ENCODE measurements at places on chromosomes 7 and 10.

- DNase-seq: no peak
Observed at GRCh38 chr10:113528876-113529275, 24.0 kb upstream of the HABP2 start.

- no peak for DNase-seq
Observed at GRCh38 chr7:12633582-12633981, 53.9 kb upstream of the ARL4A start.

DNA sequence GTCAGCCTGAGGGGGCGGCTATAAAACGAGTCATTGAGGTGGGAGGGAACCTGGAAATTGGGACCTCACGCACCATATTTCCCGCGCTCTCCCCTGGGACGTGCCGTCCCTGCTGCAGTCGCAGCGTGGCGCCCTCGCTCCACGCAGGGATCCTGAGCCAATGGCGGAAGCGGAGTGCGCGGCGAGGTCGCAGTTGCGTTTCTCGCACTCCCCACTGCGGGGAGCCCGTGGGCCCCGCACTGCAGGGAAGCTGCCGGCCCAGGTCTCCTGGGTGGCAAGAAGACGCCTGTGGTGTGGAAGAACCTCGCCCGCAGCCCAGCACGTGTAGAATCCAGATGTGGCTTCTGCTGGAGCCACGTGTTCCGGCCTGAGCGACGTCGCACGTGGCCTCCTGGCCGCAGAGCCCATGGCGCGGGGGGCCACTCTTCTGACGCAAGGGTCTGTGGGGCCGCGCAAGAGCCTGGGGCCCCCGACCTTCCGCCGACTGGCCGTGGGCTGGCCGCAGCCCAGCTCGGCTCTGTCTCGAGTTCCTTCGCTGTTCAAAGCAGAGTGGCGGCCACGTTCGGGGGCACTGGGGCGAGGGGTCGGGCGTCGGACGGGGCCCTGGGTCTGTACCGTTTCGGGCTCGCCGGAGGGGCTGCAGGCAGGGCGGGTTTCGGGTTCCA, 26.4 kb downstream of the HIF1AN start:
- peak; percentile 39 for DNase-seq

- DNase-seq: peak; percentile 96
Observed at GRCh38 chr7:100489824-100490223, 6.1 kb downstream of the NYAP1 start.

DNA sequence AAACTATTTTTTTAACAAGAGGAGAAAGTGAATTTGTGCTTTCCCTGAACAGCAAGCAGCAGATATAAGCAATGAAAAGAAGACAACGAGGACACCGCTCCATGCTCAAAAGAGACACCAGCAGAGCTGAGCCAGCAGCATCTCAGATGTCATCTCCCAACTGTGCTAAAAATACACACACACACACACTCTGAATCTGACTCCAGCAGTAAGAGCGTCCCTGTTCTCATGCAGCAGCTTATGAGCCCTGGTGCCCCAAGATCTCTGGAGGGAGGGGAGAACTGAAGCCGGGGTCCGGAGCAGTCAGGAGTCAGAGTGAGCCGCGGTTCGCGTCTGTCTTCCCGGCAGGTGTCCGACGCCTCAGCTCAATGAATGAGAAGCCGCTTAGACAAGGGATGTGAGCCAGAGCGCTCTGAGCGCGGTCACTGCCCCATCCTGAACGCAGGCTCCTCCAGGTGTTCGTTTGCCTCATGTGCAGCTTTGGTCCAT, 49.2 kb downstream of the SVIL start:
- DNase-seq: no peak

GRCh38 chr10:6202098-6202683, 541 bp upstream of the PFKFB3 start:
- no peak for DNase-seq

DNA sequence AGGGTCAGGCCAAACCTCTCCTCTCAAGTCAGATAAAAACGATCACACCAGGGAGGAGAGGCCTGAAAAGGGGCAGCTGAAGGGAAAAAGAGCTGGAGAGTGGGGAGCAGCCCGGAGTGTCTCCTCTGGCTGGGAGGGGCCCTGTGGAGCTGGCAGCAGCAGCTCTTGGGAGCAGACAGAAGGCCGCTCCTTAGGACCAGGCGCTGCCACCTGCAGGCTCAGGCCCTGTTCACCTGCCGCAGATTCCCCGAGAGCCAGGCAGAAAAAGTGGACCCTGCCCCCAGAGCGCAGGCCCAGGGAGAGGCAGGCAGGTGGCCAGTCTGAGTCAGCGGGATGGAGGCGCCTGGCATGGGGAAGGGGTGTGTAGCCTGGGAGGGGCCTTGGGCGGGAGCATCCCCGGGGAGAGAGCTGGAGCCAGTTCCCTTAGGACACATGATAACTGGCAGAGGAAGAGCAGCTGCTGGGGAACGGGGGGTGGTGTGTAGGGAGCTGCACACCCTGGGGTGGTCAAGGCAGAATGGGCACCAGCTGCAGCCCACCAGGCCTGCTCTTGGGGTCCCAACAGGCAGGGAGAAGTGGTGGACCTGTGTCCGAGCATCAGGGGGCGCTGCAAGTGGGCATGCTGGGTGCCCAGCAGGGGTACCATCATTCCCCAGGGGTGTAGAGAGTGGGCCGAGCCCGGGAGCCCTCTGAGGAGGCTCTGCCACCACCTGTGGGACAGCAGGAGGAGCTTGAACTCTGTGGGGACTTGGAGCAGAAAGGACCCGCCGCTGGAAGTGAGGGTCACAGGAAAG, 177.2 kb upstream of the RHEB start:
- no peak for DNase-seq

DNA sequence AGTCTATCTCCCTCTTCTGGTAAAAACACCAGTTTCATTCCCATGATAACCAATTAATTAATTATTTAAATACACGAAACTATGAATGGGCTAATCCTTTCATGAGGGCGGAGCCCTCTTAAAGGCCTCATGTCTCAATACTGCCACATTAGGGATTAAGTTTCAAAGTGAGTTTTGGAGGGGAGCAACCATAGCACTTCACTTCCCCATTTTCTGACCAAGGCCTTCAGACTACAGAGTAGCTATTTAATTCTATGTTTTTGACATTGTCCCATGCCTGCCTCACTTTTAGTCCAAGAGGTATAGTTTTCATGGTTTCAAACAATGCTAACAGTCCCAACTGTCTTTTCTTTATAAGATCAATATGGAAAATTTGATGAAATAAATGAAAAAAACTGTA, 618.6 kb downstream of the ZWINT start:
- no peak for DNase-seq

DNA sequence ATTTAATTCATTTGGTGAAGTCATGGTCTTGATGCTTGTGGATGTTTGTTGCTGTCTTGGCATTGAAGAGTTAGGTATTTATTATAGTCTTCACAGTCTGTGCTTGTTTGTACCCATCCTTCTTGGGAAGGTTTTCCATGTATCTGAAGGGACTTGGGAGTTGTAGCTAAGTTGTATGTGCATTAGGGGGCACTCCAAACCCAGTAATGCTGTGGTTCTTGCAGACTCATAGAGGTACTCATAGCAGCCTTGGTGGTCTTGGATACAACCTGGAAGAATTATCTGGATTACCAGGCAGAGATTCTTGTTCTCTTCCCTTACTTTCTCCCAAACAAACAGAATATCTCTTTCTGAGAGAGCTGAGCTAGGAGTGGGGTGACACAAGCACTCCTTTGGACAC, 93.2 kb downstream of the ADCYAP1R1 start:
- no peak for DNase-seq

DNA sequence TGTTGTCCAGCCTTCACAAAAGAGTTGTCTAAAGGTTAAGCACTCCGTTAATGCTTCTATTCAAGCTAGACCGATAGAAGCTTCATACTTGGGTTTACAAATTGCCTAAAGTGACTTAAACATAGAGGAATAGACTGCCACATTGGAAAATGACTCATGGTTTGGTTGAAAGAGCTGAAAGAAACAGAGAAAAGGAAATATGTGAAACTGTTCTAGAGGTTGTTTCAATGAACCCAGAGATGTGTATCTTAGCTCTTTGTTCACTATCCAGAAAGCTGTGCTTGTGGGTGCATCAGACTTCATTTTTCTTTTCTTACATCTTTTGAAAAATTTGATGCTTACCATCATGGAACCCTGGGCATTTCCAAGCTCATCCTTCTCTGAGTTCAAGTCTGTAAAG, 736.2 kb downstream of the INHBA start:
- no peak for DNase-seq

DNA sequence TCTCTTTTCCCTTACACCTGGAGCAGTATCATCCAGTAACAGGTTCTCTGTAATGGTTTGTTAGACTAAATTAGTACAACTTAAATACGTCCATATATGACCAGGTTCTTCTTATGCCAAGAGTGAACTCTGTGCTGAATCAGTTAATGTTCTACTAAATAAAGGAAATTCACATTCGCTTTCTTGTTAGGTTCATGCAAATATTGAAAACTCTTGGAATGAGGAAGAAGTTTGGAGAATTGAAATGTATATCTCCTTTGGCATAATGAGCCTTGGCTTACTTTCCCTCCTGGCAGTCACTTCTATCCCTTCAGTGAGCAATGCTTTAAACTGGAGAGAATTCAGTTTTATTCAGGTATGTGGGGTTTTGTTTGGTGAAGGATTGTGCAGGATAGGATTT, 15.3 kb upstream of the CFAP69 start:
- no peak for DNase-seq

DNA sequence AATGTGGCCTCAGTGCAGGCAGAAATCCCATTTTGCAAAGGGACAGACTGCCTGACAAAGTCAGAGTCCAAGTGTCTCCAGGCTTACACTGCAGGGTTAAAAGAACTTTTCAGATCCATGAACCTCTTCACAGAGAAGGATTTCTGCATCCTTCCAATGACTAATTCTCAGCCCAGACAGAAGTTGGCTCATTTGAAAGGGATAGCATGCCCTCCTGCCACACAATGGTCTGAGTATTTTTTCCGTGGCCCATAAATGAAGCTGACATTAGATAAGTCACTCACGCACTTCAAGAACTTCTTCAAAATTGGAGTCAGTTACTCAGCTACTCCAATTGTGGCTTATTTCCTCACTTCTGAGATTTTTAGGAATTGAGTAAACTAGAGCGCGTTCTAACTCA, 170.2 kb downstream of the PLXNA4 start:
- no peak for DNase-seq

- DNase-seq: no peak
Observed at GRCh38 chr7:41540601-41541000, 162.3 kb downstream of the INHBA start.

DNA sequence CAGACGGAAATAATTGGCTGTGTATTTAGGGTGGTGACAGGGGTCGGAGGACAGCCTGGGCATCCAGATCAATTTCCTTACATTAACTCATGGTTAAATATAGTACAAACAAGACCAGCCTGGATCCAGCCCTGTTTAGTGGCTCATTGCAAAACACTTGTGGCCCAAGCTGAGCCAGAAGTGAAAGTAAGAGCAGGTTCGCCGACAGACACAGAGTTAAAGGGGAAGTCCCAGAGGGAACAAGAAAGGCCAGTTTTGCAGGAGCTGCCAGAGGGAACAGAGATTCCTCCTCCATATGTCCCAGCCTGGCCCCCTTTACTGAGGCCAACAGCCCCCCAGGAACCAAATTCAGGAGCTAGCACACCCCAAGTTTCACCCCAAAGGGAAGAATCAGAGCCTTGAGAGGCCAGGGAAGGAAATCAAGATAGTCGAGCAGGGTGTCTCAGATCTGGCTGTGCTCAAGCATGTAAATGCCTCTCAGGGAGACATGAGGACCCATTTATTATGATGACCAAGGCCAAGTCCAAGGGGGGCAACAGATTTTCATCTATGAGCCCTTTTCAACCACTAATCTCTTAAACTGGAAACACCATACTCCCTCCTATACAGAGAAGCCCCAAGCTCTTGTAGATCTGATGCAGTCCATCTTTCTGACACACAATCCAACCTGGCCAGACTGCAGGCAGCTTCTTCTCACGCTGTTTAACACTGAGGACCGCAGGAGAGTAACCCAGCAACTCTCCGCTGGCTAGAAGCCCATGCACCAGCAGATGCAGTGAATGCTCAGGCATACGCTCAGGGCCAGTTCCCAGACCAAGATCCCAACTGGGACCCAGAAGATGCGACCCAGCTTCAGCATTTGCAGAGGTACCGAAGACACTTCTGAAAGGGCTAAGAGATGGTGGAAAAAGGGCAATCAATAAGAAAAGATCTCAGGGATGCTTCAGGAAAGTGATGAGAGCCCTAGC, 15.9 kb upstream of the ADCK2 start:
- DNase-seq: no peak

- no peak for DNase-seq
Observed at GRCh38 chr7:28064437-28064836, 116.2 kb downstream of the JAZF1 start.

DNA sequence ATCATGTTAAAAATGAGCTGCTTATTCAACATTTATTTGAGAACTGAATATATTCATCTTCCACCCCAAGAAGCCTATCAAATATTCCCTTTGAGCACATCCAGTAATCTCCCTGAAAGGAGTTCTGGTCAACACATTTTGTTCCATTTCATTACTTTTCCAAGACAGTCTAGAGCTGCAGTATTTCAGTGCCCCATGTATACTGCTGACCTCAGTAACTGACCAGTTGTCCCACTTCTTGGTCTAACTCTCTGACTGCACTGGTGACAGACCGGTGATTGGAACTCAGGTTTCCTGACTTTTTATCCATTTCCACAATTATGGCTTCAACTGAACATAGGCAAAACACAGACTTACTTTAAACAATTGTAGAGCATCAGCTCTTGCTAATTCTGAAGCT, 206.8 kb upstream of the NPSR1 start:
- no peak for DNase-seq

DNA sequence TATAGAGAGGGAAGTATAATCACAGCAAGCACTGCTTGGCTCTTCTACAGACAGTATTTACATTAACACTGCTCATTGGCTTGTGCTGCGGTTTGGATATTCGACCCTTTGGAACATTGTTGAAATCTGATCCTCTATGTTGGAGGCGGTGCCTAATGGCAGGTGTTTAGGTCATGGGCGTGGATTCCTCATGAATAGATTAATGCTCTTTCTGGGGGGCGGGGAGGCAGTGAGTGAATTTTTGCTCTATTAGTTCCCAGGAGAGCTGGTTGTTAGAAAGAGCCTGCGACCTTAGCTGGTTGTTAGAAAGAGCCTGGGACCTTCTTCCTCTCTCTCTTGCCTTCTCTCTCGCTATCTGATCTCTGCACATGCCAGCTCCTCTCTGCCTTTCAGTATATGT, 77.3 kb upstream of the SVIL start:
- no peak for DNase-seq

- DNase-seq: no peak
Observed at GRCh38 chr10:110044681-110045080, 36.9 kb downstream of the ADD3 start.

DNA sequence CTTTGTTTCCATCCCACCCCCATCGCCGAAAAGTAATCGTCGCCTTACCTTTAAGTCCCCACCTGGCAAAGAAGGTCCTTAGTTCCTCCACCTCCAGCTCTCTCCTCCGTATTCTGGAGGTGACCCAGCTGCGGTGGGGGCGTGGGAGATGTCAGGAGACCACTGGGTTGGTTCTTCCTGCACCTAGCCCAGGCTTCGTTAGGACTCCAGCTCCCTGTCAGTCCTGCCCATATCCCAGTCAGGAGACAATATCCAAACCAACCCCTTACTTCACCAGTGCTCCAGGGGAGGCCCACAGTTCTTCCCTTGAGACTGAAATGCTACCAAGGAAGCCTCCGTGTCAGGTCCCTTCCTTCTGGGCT, 693 bp downstream of the ADIRF start:
- no peak for DNase-seq
